ENCODE measurements at places on chromosomes 11 and 22.

DNA sequence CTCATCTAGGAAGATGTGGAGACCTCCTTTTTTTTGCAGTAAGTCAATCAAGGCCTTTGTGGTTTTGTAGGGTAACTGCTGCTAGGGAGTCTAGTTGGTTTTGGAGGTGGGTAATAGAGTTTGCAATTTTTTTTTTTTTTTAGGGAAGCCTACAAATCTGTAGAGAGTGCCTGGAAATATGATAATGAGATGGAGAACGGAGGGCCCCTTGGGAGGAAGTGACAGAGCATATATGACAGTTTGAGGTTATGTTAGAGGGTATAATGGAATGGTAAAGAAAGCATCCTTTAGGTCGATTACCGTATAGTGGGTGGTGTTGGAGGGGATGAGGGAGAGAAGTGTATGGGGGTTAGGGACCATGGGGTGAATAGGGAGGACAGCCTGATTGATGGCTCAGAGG lies 98.3 kb downstream of the ELP4 start:
- DNase-seq = no peak

DNA sequence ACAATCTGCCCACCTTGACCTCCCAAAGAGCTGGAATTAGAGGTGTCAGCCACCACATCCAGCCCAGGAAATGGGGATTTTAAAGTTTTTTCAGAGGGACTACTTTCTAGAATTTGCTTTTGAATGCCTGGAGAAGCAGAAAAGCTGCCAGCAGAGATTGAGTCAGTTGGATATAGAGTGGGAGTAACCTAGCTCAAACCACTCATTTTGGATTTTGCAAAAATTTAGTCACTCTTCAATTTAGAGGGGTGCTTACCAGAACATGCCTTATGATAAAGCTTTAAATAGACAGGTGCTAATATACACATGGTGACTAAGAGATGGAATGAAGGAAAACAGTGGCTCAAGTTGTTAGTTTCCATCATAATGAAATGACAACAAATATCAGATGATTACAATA lies 26.5 kb upstream of the PSMA1 start:
- no peak for DNase-seq

DNA sequence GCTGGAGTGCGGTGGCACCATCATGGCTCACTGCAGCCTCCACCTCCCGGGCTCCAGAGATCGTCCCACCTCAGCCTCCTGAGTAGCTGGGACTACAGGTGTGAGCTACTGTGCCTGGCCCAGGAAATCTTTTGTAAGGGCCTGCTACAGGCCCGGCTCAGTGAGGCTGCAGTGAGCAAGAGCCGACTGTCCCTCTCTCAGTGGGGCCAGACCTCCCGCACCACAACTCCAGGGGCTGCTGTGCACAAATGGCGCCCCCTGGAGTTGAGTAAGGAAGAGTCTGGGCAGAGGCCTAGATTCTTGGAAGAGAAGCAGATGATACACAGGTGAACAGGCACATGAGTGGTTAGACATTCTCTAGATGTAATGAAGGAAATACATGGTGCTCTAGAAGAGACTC lies 7.0 kb downstream of the SERHL2 start:
- no peak for DNase-seq

GRCh38 chr11:9759519-9760192 lies 95.8 kb downstream of the SWAP70 start:
- peak; percentile 100 for DNase-seq

GRCh38 chr11:74388678-74389327 lies 9.4 kb downstream of the PGM2L1 start:
- no peak for DNase-seq

GRCh38 chr11:22558664-22559063 lies 67.0 kb downstream of the FANCF start:
- no peak for DNase-seq

- no peak for DNase-seq
Measured at GRCh38 chr11:69335007-69335780, 41.2 kb downstream of the MYEOV start.

- no peak for DNase-seq
Measured at GRCh38 chr22:44666207-44666585, 35.8 kb upstream of the PRR5 start.

DNA sequence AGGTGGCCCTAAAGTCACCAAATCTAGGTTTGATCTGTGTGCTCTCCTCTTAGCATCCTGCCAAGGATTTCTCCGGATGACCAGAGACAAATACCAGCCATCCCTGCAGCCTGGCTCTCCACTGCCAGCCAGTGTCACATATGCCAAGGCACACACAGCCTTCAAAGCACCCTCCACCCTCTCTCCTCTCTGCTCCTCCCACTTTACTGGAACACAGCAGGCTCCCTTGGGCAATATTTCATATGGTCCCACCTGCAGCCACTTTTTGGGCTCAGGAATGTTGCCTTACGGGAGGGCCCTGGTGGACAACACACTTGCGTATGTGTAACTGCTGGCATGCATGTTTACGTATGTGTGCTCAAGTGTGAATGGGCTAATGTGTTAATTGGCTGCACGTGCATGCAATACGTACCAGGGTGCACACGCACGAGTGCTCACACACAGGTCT lies 183.9 kb downstream of the CEP164 start:
- DNase-seq = no peak

- no peak for DNase-seq
Measured at GRCh38 chr22:29268511-29269229, 602 bp downstream of the EWSR1 start.

DNA sequence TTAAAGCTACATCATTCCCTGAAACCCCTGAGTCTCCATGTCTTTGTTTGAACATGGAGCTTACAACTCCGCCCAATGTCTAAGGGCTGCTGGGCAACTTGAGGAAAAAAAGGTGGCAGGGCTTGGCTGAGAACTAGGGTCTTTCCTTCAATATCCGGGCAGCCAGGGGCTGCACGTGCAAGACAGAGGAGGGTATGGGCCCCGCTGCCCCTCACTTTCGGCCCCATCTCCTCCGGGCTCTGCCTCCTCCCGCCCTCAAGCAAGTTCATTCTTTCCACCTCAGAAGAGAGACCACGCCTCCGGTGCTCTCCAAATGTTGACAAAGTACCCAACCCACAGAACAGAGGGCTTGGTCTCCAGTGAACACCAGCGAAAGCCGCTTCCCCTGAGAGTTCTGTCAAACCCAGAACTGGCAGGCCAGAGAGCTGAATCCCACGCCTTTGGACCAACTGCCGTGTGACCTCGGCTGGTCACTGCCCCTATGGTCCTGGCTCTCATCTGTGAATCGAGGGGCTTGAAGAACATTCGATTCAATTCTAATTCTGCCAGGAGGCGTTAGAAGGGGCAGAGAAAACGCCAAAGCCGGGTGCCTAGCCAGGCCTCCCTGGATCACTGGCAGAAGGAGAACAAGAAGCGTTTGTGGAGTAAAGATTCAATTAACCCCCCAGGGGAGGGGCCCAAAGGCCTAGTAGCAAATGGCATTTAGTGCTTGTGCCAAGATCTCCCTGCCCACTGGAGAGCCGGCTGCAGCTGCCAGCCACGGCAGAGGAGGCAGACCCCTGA lies 7.3 kb downstream of the PDGFB start:
- no peak for DNase-seq

DNA sequence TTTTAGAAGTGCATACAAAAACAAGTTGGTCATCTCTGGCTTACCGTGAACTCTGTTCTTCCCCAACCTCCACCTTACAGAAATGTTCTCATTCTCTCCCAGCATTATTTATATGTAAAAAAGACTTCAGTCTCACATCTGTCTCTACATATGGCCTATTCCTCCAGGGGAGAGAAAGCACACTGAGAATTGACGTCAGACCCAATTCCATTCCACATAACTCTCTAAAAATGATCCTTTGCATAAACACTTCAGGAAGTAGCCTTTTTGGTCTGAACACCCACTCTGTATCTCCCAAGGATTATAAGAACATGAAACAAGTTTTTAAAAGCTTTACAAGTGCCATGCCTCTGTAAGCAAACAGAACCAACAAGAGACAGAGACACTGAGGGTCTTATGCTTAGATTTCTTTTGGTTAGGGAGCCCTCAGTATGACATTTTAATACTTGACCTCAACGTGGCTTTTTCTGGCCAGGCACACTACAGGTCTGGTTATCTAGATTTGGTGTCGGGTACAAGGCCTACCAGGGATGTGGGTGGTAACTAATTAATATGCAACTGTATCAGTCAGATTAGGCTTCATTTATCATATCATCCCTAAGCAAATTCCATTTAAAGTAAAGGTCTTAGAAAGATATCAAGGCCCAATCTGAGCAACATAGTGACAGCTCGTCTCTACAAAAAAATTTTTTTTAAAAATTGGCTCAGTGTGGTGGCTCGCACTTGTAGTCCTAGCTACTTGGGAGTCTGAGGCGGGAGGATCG lies 48.5 kb upstream of the PPP2R1B start:
- DNase-seq = no peak

- no peak for DNase-seq
Measured at GRCh38 chr11:118569670-118570069, 2.5 kb upstream of the ARCN1 start.

GRCh38 chr11:75571625-75572024 lies 9.6 kb downstream of the SERPINH1 start:
- no peak for DNase-seq

All from kidney epithelial cell (primary cell).